ENCODE measurements at places on chromosomes 11 and 22.

DNA sequence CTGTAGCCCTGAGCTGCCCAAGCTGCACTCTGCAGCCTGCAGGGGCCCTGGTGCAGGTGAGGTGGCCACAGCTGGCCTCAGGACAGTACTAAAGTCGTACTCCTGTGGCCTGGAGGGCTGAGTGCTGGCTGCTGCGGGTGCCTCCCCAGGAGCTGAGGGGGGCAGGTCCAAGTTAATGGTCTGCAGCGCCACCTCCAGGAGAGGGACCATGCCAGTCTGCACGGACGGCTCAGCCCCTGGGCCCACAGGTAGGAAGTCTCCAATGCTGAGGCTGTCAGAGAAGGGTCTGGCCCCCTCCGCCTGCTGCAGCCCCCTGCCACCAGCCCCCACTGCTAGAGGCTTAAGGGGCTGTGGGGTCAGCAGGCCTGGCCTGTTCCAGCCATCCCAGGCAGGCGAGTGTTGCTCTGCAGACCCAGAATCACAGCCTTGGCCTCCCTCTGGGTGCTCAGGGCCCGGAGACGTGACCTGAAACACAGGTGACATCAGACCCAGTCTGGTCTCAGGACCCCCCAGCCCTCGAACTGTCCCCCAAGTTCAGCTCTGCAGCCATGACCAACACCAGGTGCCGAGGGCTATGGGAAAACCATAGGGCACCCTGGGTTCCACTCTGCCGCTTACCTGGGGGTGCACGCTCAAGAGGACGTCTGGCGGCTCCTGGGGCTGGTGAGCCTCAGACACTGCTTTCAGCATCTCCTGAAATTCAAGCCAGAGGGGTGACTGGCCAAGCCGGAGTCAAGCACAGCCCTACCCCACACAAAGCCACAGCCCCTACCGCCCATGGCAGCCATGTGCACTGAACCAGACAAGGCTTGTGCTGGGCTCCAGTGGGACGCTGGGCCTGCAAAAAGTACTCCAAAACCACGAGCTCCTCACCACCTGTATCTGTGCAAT lies 20.8 kb downstream of the SELENOO start:
- DNase-seq, result no peak

GRCh38 chr22:21626735-21627469 lies 2.9 kb downstream of the YDJC start:
- DNase-seq, result no peak

GRCh38 chr11:122715548-122716440 lies 60.3 kb downstream of the UBASH3B start:
- no peak for DNase-seq

DNA sequence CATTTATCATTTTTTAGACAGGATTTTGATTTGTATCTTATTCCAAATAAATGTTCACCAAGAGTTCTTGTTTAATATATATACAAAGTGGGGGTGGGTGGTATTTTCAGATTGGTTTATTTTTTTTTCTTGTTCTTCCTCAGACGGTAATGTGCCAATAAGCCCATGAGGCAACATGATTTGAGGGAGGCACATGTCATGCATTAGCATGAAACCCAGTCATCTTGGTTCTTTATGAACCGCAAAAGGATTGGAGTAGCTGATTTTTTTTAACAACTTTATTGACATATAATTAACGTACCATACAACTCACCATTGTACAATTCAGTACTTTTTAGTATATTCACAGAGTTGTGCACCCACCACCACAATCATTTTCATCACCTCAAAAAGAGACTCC lies 2.7 kb downstream of the BCL2L13 start:
- DNase-seq, result no peak

DNA sequence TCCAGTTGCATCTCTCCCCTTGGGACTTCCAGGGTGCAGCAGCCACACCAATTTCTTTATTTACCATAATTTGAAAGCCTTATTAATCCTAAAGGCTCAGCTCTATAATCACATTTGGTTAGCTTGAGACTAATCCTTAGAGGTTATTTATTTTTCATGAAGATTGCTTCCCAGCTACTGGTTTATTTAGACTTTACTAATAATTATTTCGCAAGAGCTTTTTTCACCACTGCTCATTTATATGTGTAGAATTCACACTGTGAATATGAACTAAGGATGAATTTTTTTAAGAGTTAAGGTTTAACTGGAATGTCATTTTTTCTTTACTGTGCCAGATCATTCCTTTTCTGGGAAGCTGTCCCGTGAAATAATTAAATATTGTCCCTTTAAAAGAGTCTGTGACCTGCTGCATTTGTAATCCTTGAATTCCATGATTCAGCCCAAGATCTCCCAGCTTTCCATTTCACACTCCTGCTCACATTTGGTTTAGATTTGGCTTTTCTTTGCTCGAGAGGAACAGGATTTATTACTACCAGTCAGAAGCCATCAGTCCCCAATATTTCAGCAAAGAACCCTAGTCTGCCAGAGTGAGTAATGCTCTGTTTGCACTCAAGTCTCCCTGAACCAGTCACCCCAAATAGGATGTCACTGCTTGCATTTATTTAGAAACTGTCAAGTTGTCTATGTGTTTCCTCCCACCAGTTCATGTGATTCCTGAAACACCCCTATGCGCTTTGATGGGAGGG lies 4.4 kb upstream of the CD44 start:
- no peak for DNase-seq

- DNase-seq, result no peak
Observed at GRCh38 chr11:2810411-2811205, 75.0 kb downstream of the CDKN1C start.

GRCh38 chr11:2791521-2792380 lies 92.0 kb upstream of the KCNQ1OT1 start:
- peak; percentile 6 for DNase-seq

- peak; percentile 65 for DNase-seq
Observed at GRCh38 chr11:8099291-8099899, 18.4 kb downstream of the TUB start.

DNA sequence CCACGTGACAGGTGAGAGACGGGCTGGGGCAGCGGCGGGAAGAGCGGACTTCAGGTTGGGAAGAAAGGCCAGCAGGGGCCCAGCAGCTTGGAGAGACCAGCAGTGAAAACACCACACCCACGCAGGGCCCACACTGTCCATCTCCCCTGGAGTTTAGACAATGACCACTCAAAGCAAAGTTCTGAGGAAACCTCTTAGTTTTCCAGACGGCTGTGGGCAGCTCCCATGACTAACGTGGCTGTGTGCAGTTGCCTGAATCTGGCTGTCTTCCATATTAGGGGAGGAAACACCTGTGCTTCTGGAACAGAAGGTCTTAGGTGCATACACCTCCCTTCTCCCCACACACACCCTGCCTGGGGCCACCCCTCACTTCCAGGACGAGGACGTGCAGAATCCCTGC lies 70.6 kb upstream of the TTLL12 start:
- DNase-seq, result no peak

DNA sequence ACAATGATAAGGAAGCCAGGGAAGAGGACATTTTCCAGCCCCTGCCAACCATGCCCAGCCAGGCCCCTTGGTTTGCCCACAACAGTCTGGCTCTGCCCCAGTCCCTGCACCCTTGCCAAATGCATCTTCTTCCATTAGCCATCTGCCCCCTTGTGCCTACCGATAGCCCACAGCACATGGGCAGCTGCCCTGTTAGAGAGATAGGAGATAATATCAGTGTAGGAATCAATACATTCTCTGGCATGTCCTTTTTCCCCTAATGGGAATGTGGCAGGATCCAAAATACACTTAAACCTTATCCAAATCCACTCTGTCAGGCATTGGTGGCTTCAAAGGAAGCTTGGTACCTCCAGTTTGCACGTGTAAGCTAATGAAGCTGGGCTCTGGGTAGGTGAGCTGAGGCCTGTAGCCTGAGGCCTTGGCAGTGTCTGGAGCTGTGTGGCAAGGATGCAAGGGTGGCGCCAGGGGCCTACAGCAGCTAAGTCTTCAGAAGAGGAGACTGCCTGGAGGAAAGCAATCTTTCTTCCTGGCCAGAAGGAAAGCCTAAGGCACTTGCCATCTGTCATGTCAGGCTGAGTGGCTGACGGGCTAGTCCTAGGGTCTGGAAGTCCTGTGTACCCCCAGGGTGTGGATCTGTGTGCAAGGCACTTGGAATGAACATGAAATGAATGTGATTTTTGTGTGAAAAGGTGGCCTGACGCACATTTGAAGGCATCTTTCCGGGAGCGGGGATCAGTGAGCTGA lies 164.2 kb upstream of the TBCEL start:
- no peak for DNase-seq

DNA sequence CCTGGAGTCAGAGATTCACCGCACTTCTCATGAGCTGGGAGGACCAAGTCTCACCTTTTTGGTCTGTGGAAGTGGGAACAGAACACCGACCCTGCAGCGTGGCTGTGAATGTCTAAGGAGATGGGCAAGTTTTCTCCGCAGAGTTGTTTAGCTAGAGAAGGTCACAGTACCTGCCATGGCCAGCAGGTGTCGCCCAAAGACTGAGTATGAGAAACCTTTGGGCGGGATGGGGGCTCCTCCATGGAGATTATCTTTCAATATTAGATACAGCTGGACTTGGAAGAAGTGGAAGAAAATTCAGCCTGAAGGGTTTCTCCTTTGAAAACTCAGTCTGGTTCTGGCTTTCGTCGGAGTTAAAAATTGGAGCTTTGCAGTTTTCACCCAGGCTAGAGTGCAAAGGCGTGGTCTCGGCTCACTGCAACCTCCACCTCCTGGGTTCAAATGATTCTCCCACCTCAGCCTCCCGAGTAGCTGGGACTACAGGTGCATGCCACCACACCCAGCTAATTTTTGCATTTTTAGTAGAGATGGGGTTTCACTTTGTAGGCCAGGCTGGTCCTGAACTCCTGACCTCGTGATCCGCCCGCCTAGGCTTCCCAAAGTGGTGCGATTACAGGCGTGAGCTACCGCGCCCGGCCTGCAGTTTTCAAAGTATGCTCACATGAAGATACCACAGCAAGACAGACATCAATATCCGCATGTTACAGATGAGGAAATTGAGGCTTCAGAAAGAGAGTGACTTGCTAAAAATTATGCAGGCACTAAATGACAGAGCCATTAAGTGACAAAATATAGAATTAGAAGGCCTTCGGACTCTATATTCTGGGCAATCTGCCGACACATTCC lies 10.7 kb upstream of the DSCAML1 start:
- peak; percentile 69 for DNase-seq
